ENCODE measurements at places on chromosomes 3 and 15. TPM values are rescaled to one million over a fixed set of nuclear protein-coding genes. Genes with fewer than 3 reads are reported as not detected.
A peak's percentile ranks its signal among the peaks of the same experiment; 100 is the strongest.

The LRRC28 gene
- 33.3 TPM for polyA plus RNA-seq

The CHRNA5 gene
- polyA plus RNA-seq = 1.1 TPM

The ARL14 gene
- 11.5 TPM for polyA plus RNA-seq

The SLC6A11 gene
- polyA plus RNA-seq = 1.7 TPM

The TMC3 gene
- polyA plus RNA-seq = 0.19 TPM

DNA sequence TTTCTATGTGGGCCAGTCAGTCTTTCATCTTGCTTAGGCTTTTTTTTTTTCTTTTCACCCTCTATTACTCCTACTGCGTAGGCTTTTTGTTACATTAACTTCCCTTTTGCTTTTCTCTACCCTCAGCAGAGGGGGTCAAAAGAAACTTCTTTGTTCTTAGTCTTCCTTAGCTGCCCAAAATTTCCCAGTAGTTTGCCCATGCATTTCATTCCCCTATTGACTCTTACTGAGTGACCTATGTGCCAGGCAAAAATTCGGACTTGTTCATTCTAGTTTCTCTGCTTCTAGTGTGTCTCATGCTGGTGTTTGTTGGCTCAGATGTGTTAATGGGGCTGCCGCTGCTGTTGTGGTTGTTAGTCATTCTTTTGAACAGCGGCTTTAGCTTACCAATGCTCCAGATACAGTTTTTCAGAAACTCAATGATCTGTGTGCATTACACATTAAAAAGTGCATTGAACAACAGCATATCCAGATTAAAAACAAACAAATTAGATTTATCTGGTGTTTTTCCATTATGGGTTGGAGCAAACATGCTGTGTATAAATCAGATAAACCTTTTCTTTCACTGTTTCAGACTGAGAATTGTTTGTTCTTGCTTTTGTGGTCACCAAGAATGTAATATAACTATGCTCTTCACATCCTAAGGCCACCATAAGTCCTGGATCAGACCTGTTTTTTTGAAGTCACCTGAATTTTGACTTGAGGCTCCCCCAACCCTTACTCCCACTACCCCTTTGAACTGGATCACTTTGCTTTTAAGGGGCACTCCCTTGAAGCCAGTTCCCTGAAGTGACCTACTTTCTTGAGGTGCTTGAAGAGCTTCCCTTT lies 43.1 kb downstream of the PDE8A start:
- DNase-seq = no peak

- DNase-seq = no peak
Measured at GRCh38 chr3:66738625-66739365, 238.0 kb upstream of the LRIG1 start.

The C2CD4A gene
- 0.60 TPM for polyA plus RNA-seq

- peak; percentile 48 for DNase-seq
Measured at GRCh38 chr3:67650084-67650483, 4.3 kb downstream of the SUCLG2 start.

The LRRC2 gene
- 4.4 TPM for polyA plus RNA-seq

DNA sequence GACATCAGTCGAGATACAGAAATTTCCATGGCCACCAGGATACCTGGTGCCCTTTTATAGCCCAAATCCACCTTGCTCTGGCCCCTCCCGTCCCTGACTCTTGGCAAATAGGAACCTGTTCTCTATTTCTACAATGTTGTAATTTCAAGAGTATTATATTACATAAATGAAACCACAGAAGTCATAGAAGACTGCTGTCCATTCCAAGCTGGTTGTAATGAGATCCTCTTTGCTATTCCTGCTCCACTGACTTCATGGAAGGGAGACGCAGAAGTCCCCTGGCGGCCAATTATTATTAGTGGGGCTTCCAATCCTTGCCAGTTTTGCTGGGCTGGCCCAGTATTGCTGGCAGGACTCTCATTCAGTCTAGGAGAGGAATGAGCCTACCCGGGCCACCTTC lies 26.6 kb downstream of the DCP1A start:
- DNase-seq = no peak

The DOCK3 gene
- 1.9 TPM for polyA plus RNA-seq

The CP gene
- 12.5 TPM for polyA plus RNA-seq

GRCh38 chr15:56165234-56165633 lies 78.4 kb downstream of the RFX7 start:
- no peak for DNase-seq

Measured in hepatocyte (in vitro differentiated cells).